Dorsolateral prefrontal cortex (tissue), 122 donors: ENCODE measurements at places on chromosomes 7 and 10. TPM values are rescaled to one million over a fixed set of nuclear protein-coding genes. Genes with fewer than 3 reads are reported as not detected.
A peak's percentile ranks its signal among the peaks of the same experiment; 100 is the strongest.

- DNase-seq: no peak
These were observed 80.3 kb upstream of the GNAI1 start for GRCh38 chr7:80054356-80054755.

DNA sequence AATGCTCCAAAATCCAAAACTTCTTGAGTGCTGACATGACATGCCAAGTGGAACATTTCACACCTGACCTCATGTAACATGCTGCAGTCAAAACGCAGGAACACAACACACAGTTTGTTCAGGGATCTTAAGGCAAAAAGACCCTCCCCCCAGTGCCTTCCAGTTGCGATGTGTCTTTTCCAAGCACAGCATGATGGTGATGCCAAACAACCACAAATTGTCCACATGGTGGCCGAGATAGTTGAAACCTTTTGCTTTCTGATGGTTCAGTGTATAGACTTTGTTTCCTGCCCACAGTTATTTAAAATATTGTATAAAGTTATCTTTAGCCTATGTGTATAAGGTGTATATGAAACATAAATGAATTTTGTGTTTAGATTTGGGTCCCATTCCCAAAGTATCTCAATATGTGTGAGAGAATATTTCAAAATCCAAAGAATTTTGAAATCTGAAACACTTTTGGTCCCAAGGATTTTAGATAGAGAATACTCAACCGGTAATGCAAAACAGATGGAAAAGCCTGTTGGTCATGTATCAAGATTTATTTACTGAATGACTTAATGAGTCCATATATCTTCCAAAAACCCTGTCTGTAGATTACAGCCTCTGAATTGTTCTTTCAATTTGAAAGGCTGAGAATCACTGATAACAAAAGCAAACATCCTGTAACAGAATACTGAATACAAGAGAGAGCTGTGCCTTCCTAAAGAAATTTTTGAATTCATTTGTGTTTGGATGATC is 93.4 kb upstream of the OIT3 start:
- no peak for DNase-seq

Gene TMEM213
- not detected for total RNA-seq

Gene MSS51
- total RNA-seq: 9.0 TPM

GRCh38 chr10:50614444-50615137 is 9.2 kb downstream of the SGMS1 start:
- no peak for DNase-seq

Gene MGMT
- total RNA-seq: 18.8 TPM

- DNase-seq: no peak
These were observed 71.2 kb upstream of the IL6 start for GRCh38 chr7:22655781-22656180.

- no peak for DNase-seq
These were observed 12.0 kb downstream of the FXYD4 start for GRCh38 chr10:43383204-43383971.

DNA sequence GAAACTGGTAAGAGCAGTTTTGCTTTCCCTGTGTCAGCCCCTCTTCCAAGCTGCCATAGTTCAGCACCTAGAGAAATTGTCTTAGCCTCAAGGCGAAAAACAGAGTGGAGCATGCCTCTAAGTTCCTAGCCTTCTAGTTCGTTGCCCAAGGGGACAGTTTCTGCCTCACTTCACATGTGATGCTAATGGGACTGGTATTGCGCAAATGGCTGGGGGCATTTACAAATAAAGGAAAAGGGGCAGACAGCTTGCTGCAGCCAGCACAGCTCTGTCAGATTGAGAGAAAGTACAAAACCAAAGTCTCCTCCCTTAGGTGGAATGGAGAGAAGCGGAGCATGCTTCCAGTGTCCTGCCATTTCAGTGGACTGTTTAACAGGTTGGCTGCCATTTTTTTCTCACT is 567.7 kb downstream of the ETV1 start:
- DNase-seq: no peak

GRCh38 chr7:39642896-39643295 is 19.5 kb downstream of the RALA start:
- no peak for DNase-seq

- DNase-seq: no peak
These were observed 56.2 kb upstream of the A1CF start for GRCh38 chr10:50941629-50942028.

- peak; percentile 44 for DNase-seq
These were observed 148.2 kb downstream of the CELF2 start for GRCh38 chr10:11165591-11166543.

GRCh38 chr10:97868134-97868685 is 18.6 kb downstream of the GOLGA7B start:
- DNase-seq: no peak

DNA sequence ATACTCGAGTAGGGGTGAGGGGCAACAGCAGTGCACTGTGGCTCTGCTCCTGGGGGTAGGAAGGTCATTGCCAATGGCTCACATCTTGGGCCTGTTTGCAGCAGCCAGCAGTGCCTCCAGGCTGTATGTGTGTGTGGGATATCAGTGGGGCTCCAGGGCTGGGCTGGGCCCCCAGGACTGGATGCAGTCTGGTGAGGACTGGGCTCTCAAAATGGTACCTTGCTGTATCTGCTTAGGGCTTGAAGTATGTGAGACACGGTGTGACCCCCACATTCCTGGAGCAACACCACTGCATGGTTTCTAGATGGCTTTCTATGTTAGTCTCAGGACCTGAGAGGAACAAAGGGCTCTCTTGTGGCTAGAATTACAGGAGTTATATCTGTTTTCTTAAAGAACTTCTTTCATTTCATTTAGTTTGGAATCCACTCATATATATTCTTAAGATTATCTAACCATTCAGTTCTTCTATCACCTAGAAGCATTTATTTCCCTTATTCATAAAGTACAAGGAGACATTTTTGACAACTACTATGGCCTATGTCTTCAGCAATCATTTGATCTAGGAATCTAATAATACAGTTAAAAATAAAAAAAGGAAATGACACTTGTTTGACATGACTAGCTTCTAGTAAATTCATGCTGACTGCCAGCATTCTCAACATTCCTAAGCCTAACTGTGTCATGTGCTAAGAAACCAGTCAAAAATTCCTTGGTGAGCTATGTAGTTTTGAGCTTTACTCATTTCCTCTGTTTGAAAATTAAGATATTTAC is 443.2 kb upstream of the SEMA3A start:
- DNase-seq: no peak

GRCh38 chr7:154777023-154777422 is 225.9 kb downstream of the PAXIP1 start:
- DNase-seq: no peak

DNA sequence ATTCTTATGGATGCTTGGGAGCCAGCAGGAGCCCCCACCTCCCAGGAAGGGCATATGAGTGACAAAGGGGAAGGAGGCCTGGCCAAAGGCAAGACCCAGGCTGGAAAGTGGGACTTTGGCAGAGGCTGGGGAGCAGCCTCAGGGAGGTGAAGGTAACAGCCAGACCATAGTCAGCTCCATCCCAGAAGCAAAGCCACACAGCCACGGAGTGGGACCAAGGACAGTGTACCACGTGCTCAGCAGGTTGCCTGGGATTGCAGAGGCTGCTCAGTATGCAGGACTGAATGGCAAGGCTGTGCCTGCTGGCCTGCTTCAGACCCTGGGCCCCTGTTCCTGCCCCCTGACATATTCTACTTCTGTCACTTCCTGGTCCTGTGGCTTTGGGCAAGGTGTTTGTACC is 17.6 kb upstream of the GPR26 start:
- no peak for DNase-seq

Gene PRR15
- not detected for total RNA-seq

Gene OR2A7
- 0.34 TPM for total RNA-seq

Gene RALA
- 31.9 TPM for total RNA-seq

GRCh38 chr10:125611216-125611615 is 71.7 kb downstream of the TEX36 start:
- no peak for DNase-seq

Gene RELN
- total RNA-seq: 27.1 TPM

DNA sequence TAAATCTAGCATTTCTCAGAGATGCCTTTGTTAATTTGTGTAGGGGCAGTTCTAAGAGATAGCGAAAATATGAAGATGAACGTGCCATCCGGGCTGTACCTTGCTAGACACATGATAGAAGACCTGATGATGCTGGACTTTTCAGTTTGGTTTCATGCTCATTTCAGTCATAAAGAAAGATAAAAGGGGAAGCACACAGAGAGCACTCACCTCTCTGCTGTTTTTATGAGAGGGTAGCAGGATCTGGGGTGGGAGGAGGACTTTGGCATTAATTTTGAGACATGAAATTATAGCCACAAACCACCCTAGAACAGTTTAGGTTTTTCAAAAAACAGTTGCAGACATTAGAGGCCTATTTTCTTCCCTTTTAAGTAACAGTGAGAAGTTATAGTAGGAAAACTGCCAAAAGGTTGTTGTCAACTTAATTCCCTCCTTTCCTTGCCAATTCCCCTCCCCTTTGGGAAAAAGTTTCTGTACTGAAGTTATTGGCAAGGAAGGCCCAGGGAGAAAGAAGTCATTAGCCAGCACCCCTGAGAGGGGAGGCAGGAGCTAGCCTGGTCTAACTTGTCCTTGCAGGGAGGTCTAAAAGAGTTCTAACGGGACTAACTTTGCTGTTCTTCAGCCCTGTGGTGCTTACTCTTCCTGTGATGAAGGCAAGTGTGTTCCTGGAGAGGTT is 2.6 kb downstream of the ST7 start:
- no peak for DNase-seq

Gene NUTM2B
- total RNA-seq: 2.4 TPM

DNA sequence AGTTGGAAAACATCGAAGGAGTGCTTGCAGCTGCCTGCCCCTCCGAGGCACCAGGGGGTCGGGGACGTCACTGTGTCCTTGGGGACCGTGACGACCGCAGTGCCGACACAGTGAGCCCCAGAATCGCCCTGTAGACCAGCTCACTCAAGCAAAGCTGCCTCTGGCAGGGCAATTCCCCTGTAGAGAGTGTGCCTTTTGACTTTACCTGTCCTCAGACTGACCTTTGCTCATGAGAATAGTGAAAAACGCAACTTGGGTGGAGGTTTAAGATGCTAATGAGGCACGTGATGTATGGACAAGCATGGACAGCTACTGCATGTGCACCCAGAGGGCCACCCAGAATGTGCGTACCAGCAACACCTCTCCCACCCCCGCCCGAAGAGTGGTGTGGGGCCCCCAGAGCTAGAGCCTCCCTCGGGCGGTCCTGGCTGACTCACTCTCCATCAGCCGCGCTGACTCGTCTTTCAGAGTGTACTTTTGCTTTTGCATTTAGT is 271.9 kb downstream of the ADARB2 start:
- no peak for DNase-seq
